ENCODE measurements at places on chromosomes 13 and 19. TPM values are rescaled to one million over a fixed set of nuclear protein-coding genes. Genes with fewer than 3 reads are reported as not detected.

Gene SKA3
- not detected for polyA plus RNA-seq

Gene ALOX5AP
- polyA plus RNA-seq: 312 TPM

Gene SLC6A16
- 8.7 TPM for polyA plus RNA-seq

Gene TRPC4
- not detected for polyA plus RNA-seq

Gene PLIN4
- polyA plus RNA-seq: 0.21 TPM

Gene ZNF112
- polyA plus RNA-seq: 0.12 TPM

Gene KLK15
- polyA plus RNA-seq: not detected

Gene NTN5
- not detected for polyA plus RNA-seq

Gene ATP4A
- not detected for polyA plus RNA-seq

Gene MAG
- polyA plus RNA-seq: 0.41 TPM

Gene TPT1
- 2,084 TPM for polyA plus RNA-seq

Gene PRSS57
- polyA plus RNA-seq: not detected

Gene THSD8
- polyA plus RNA-seq: 6.6 TPM

Gene ATP1A3
- 0.45 TPM for polyA plus RNA-seq

Gene NDUFS7
- 205 TPM for polyA plus RNA-seq

Gene F10
- polyA plus RNA-seq: not detected

Gene PRTN3
- not detected for polyA plus RNA-seq

Gene PRR36
- not detected for polyA plus RNA-seq

All from naive B cell (primary cell).